ENCODE measurements at places on chromosomes 13 and 19. TPM values are rescaled to one million over a fixed set of nuclear protein-coding genes. Genes with fewer than 3 reads are reported as not detected.
A peak's percentile ranks its signal among the peaks of the same experiment; 100 is the strongest.

RDH8 gene
- total RNA-seq = not detected

DNA sequence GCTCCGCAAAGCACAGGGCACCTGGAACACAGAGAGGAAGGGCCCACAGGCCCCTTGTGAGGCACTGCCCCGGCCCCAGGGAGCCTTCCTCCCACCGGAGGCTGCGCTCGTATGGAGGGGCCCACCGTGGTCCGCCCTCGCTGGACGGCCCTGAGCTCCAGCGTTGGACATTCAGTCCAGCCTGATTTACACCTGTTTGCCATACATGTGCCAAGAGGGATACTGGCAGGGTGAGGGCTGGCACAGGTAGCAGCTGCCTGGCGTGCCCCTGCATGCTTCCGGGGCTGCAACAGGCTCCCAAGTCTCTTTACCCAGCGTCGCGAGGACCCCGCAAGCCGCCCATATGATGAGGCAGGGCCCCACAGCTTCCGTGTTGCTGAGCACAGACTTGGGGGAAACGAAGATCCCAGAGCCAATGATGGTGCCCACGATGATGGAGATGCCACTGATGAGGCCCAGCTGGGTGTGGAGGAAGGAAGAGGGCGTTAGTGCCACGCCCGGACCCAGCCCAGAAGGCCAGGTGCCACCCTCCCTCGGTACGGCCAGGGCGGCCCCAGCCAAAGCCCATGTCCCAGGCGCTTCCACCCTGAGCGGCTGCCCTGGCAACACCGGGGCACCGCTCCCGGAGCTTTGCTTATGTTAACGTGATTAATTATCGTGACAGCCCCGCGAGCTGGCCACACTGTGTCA lies 5.1 kb downstream of the SLC7A9 start:
- no peak for DNase-seq

GRCh38 chr19:4471403-4472173 lies 509 bp upstream of the HDGFL2 start:
- peak; percentile 98 for DNase-seq

- DNase-seq = no peak
These were observed 9.6 kb upstream of the CEACAM5 start for GRCh38 chr19:41698746-41699230.

DNA sequence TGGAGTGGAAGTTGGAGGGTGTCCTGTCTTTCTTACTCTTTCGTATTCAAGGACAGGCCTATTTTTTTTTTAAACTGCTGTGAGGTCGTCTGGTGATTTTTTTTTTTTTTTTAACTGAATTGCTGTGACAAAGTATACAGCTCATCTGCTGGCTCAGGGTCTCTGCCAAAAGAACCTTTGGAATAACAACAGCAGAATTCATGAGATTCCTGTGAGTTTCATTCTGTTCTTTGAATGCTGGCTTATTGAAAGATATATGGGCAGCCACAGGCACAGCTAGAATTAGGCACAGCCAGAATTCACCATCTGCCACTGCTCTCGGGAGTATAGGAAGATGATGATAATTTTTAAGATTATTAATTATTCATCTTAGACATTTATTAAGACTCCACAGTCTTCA lies 21.4 kb upstream of the FRY start:
- DNase-seq = no peak
